T-cell (primary cell): ENCODE measurements at places on chromosomes 5 and 9.

DNA sequence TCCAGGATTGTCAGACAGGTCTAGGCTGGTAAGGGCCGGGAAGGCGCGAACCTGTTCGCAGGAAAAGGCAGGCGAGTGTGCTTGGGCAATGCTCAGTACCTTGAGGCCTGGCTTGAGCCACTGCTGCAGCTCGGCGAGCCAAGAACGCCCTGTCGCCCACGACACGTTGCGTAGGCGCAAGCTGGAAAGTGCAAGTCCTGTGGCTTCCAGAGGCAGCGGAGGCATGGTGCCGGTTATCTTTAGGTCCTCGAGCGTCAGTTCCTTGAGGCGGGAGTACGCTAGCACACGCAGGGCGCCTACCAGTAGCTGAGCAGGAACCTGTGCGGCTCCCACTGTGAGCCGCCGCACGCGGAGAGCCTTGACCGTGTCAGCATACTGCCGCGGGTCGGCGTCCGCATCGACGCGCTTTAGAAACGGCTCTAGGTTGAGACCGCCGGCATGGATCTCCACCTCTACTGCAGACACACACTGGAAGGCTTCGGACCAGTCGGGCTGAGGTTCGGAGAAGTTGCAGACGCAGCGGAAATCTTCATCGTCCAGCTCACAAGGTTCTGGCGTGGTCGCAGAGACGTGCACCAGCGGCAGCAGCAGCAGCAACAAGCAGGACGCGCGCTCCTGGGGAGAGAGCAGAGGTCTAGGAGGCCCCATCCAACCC is 482 bp downstream of the CD14 start:
- peak overlapping the region; percentile 63 for H3K4me3 ChIP-seq
- peak; percentile 40 for DNase-seq
- no peaks in the 10 kb centered on the region for H3K36me3 ChIP-seq
- H3K27ac ChIP-seq: peak overlapping the region; percentile 10
- no peaks in the 10 kb centered on the region for H3K27me3 ChIP-seq

DNA sequence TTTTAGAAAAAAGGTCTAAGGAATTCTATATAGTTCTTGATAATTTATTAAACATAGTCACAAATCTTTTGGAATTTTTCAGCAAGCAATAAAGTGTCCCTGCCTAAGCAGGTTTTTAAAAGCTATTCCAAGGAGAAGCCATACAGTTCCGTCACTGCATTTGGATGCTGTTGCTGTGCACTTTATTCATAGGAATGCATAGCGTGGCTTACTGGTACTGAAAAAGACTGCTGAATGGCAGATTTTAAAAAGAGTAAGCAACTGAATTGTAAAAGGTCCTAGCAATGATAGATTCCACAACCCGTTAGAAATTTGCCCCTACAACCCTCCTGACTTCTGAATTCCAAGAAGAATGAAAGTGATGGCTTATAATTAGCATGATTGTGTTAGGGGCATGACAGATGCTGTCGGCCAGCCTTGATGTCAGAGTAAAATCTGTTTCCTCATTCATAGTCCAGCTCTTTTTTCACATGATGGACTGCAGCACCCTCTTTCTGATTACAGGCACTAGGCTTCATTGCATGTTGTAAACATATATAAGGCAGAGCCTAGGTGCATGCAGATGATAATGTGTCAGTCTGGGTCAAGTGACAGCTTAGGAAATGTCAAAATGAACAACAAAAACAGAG is 227.0 kb downstream of the PDE4D start:
- no peak overlapping the region for H3K27ac ChIP-seq
- no peaks in the 10 kb centered on the region for H3K27me3 ChIP-seq
- H3K4me1 ChIP-seq: no peaks in the 10 kb centered on the region
- H3K4me3 ChIP-seq: no peak overlapping the region

DNA sequence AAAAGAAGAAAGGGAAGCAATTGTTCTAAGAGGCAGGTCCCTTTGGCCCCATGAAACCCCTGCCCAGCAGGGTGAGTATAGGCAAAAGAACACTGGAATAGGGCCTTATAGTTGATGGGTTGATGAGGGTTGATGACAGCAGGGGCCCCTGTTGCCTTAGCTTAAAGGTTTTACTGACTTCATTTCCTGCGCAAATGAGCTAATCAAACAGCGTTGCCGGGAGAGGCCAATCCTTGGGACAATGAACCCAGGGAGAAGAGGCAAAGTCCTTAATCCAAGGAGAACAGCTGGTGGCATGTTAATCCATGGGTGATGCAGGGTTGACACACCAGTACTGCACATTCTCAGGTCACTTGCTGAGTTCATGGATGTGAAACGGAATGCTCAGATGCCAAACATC is 22.0 kb upstream of the EPB41L4B start:
- no peak overlapping the region for H3K27ac ChIP-seq
- H3K36me3 ChIP-seq: no peaks in the 10 kb centered on the region
- no peak overlapping the region for H3K4me3 ChIP-seq
- H3K4me1 ChIP-seq: no peaks in the 10 kb centered on the region
- H3K27me3 ChIP-seq: no peaks in the 10 kb centered on the region
- DNase-seq: no peak

DNA sequence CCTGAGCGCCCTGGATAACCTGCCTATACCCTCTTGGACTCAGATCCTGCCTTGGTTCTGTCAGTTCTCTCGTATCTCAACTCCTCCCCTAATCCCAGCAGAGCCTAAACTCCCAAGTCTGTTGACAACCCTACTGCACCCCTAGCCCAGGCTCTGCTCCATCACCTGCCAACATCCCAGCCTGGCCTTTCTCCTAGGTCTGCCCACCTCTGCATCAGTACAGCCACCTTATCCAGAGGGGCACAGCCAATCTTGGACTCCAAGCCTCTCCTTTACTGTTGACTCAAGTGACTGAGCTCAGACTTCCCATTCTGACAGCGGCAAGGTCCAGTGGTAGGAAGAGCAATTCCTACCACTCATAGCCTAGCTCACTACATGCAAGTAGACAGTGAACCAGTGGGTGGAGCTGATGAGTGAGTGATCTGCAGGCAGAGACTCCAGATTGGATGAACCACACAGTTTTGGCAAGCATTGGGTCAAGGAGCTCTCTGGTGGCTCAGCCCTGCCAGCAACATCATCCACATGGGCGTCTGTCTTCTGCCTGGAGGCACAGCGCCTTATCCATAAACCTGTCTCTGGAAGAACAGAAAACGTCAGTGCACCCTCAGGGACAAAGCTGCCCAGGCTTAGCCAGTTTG is 26.5 kb downstream of the TRMO start:
- no peaks in the 10 kb centered on the region for H3K27me3 ChIP-seq
- no peaks in the 10 kb centered on the region for H3K36me3 ChIP-seq
- H3K4me3 ChIP-seq: no peak overlapping the region
- no peak for DNase-seq
- H3K27ac ChIP-seq: no peak overlapping the region

- H3K36me3 ChIP-seq: no peaks in the 10 kb centered on the region
- no peaks in the 10 kb centered on the region for H3K4me1 ChIP-seq
- DNase-seq: no peak
- H3K4me3 ChIP-seq: no peak overlapping the region
Measured at GRCh38 chr5:109177782-109178181, 232.0 kb downstream of the PJA2 start.

DNA sequence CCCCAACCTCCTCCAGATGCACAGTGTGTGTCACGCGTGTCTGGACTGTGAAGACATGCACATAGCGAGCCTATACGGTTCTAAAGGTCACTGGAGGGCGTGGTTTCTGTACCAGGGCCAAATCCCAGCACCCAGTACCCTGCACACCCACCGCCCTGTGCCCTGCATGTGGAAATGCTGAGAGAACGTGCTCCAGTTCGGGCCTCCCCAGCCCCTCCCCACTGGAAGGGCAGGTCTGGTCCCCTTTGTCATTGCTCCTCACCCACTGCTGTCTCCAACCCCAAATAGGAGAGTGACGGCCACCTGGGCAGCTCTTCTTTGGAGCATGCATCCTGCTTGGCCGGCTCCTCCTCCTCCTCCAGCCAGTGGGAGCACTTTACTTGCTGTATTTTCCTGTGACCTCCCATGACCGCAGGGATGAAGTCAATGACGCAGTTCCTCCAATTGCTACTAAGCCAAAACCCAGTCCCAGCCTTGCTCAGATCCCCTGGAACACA is 116.7 kb downstream of the WNK2 start:
- no peak overlapping the region for H3K4me3 ChIP-seq
- no peak overlapping the region for H3K27ac ChIP-seq
- no peaks in the 10 kb centered on the region for H3K27me3 ChIP-seq
- H3K36me3 ChIP-seq: no peaks in the 10 kb centered on the region
- DNase-seq: no peak
- H3K4me1 ChIP-seq: no peaks in the 10 kb centered on the region

DNA sequence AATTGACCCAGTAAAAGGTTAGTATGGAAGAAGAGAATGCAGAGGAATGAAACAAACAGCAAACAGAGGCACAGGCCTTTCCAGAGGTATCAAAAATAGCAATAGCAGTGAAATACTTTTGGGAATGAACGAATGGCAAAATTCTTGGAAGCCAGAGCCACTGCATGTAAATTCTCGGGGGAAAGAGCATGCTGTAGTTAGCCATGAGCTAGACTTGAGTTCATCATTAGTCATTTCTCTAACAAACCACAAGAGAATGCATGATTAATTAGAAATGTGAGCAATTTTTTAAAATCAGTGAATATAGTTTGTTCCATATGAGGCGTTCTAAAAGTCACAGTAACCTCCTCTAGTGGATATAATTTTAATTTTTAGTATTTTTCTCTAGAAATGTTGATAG is 170.3 kb upstream of the PRR16 start:
- H3K4me1 ChIP-seq: no peaks in the 10 kb centered on the region
- no peak overlapping the region for H3K27ac ChIP-seq
- H3K36me3 ChIP-seq: no peaks in the 10 kb centered on the region
- H3K27me3 ChIP-seq: no peaks in the 10 kb centered on the region
- DNase-seq: no peak

- H3K27me3 ChIP-seq: no peaks in the 10 kb centered on the region
- no peaks in the 10 kb centered on the region for H3K4me1 ChIP-seq
- H3K4me3 ChIP-seq: no peak overlapping the region
Measured at GRCh38 chr5:168179192-168179593, 112.3 kb upstream of the WWC1 start.

DNA sequence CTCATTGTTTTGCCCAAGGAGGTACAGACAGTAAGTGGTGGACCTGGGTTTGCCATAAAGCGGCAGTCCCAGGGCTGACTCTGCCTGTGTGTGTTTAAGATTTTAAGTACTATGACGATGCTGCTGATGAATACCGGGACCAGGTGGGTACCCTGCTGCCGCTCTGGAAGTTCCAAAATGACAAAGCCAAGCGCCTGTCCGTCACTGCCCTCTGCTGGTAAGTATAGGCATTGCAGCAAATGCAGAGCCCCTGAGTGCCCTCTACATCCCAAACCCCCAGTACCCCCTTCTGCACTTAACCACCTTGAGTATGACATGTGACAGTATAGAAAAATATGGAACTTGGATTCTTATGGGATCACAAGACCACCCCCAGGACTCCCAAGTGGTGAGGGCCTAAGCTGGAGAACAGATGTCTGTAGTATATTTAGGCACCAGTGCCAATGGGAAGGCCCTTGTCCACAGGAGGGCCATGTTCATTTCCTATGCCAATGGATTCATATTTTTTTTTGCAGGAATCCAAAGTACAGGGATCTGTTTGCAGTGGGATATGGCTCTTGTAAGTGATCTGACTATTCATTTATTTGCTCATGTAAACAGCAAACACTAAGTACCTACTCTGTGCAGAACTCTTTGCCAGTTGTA is 22.0 kb downstream of the ENHO start:
- H3K4me1 ChIP-seq: peaks cover 2% of the 10 kb centered on the region
- no peak overlapping the region for H3K27ac ChIP-seq
- no peak overlapping the region for H3K4me3 ChIP-seq
- DNase-seq: peak; percentile 66
- H3K27me3 ChIP-seq: peaks cover 5% of the 10 kb centered on the region

DNA sequence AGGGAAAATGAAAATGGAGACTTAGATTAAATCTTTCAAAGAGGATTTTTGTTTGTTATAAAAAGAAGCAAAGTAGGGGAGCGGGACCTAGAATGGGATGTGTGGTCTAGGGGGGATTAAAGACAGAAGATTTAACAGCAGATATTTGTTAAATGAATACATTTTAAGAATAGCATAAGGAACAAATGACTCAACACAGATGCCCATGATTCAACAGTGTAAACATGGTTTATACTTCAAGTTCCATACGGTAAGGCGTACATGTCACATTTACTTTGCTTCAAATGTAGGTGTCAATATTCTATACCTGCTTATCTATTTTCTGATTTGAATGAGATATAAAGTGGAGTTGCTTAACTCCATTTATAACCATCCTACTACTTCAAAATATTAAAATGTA is 1.5 kb downstream of the TICAM2 start:
- H3K4me3 ChIP-seq: no peak overlapping the region
- H3K4me1 ChIP-seq: peaks cover 11% of the 10 kb centered on the region
- no peaks in the 10 kb centered on the region for H3K36me3 ChIP-seq
- no peak for DNase-seq
- H3K27me3 ChIP-seq: no peaks in the 10 kb centered on the region

GRCh38 chr9:6899274-6899673 is 141.5 kb downstream of the KDM4C start:
- no peak overlapping the region for H3K27ac ChIP-seq
- DNase-seq: no peak
- H3K36me3 ChIP-seq: no peaks in the 10 kb centered on the region

GRCh38 chr9:101369286-101369685 is 15.5 kb downstream of the BAAT start:
- no peak overlapping the region for H3K27ac ChIP-seq
- no peak for DNase-seq

GRCh38 chr5:73229271-73229670 is 56.3 kb downstream of the TMEM174 start:
- peaks cover 27% of the 10 kb centered on the region for H3K4me1 ChIP-seq
- no peaks in the 10 kb centered on the region for H3K36me3 ChIP-seq
- no peak for DNase-seq
